ENCODE measurements at places on chromosomes 7 and 10. TPM values are rescaled to one million over a fixed set of nuclear protein-coding genes. Genes with fewer than 3 reads are reported as not detected.

Gene SERPINE1
- not detected for polyA plus RNA-seq

Gene ACSM6
- not detected for polyA plus RNA-seq

Gene ZFYVE27
- polyA plus RNA-seq, result 32.9 TPM

Gene AS3MT
- polyA plus RNA-seq, result not detected

Gene SPOCK2
- 200 TPM for polyA plus RNA-seq

Gene INA
- polyA plus RNA-seq, result not detected

Gene C7orf33
- polyA plus RNA-seq, result not detected

Gene KCNIP2
- 0.27 TPM for polyA plus RNA-seq

Gene TMEM176A
- 0.35 TPM for polyA plus RNA-seq

Gene SP8
- polyA plus RNA-seq, result not detected

Gene TRIM50
- not detected for polyA plus RNA-seq

Gene PAX2
- polyA plus RNA-seq, result not detected

Gene STK32C
- 7.2 TPM for polyA plus RNA-seq

Gene TRIL
- polyA plus RNA-seq, result not detected

- no peak for DNase-seq
These were observed 255.6 kb upstream of the FERD3L start for GRCh38 chr7:19400758-19401254.

- no peak for DNase-seq
These were observed at the start of gene BEND7 for GRCh38 chr10:13528875-13529713. TSS of gene BEND7 (minus strand) at chr10:13529014. CDS start at chr10:13528533, 481 bp downstream.

DNA sequence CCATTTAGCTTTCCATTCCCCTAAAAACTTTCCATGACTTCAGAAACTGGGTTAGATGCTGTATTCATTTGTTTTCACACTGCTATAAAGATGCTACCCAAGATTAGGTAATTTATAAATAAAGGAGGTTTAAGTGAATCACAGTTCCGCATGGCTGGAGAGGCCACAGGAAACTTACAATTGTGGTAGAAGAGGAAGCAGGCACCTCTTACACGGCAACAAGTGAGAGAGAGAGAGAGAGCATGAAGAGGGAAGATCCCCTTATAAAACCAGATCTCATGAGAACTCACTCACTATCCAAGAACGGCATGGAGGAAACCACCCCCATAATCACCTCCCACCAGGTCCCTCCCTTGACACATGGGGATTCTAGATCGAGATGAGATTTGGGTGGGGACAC is 336.8 kb downstream of the TFEC start:
- DNase-seq, result no peak

- no peak for DNase-seq
These were observed 128.7 kb upstream of the LYZL1 start for GRCh38 chr10:29160150-29160617.

DNA sequence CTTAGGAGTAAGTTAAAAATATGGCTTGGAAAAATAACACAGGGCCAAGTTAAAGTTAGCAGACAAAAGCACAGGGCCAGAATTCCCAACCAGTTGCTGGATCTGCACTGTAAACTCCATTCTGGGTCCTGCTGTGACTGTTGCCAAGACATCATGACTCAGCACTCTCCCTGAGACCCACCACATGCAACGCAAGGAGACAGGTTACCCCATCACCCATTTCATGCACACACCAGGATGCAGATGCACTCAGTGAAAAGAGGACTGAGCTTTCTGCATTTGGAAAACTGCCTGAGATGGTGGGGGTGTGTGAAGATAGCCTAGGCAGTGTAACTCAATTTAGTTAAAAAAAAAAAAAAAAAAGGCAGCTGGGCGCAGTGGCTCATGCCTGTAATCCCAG is 97.6 kb upstream of the ZNF438 start:
- no peak for DNase-seq

GRCh38 chr7:155948845-155949244 is 136.6 kb upstream of the SHH start:
- DNase-seq, result no peak

- no peak for DNase-seq
These were observed 898.3 kb downstream of the REEP3 start for GRCh38 chr10:64419461-64419860.

DNA sequence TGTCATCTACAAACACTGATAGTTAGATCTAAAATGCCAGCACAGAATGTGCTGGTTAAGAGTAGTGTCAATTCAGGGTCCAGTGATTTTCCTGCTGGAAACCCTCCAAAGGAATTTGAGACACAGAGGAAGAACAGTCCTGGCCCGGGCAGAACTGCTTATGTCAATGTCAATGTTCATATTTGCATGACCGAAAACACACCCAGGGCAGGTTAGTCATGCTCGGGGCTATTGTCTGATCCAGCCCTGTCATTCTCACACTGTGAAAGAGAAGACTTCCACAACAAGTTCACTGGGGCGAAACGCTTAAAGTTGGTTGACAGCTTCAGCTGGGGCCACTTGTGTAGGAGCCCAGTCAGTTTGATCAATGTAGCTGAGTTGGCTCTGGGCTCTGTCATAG is 139.3 kb downstream of the C1GALT1 start:
- no peak for DNase-seq

GRCh38 chr10:125482637-125483036 is 200.3 kb downstream of the TEX36 start:
- no peak for DNase-seq

- DNase-seq, result no peak
These were observed 476.2 kb upstream of the GALNT17 start for GRCh38 chr7:70655694-70656093.

DNA sequence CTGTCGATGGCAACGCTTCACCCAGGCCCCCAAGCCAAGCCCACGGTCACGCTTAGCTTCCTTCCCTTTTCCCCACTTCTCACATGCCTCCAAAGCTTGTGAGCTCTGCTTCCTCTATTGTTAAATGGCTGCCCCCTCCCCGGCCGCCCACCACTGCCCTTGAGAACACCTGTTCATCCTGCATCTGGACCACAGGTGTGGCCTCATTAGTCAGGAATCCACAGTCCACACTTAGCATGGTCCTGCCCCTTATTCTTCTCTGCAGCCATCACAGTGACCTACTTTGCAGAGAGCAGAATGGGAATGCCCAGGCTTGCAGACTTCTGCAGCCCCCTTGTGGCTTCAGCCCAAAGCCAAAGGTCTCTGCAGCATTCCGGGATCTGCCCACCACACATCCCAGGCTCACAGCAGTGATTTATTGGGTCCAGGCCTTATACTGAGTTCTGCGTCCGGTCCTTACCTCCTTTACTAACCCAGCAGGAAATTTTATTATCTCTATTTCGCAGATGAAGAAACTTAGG is 66.9 kb downstream of the PTPRE start:
- no peak for DNase-seq

- DNase-seq, result no peak
These were observed 63.2 kb downstream of the MKI67 start for GRCh38 chr10:128062881-128063563.

DNA sequence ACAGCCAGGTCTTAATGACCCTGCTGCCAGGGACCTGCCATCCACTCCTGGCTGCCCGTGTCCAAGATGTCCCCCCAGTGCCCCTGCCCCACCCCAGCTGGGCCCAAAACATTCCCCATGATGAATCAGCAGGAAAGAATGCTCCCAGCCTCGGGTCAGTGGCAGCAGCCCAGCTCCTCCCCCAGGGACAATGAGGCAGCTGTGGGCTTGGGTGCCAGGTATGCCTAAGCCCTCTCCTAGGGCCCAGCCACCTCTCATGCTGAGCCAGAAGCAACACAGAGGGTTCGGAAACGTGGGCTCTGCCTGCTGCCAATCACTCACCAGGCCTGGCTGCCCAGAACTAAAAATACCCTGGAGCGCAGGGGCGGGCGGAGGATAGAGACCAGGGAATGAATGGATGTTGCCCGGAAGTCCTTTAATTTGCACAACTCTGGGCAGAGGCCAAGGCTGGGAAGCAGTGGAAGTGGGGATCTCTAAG is 1.5 kb upstream of the LOXL4 start:
- no peak for DNase-seq

DNA sequence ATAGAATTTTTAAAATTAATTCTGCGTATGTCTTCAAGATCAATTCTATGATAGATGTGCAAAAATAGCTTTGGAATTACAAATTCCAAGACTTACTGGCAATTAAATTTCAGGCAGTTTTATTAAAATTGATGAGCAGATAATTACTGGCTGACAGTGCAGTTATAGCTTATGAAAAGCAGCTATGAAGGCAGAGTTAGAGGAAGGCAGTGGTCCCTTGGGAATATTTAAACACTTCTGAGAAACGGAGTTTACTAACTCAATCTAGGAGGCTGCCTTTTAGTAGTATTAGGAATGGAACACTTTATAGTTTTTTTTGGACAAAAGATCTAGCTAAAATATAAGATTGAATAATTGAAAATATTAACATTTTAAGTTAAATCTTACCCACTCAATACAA is 70.8 kb downstream of the CFTR start:
- no peak for DNase-seq

- no peak for DNase-seq
These were observed 66.2 kb upstream of the C10orf90 start for GRCh38 chr10:126736727-126737126.

DNA sequence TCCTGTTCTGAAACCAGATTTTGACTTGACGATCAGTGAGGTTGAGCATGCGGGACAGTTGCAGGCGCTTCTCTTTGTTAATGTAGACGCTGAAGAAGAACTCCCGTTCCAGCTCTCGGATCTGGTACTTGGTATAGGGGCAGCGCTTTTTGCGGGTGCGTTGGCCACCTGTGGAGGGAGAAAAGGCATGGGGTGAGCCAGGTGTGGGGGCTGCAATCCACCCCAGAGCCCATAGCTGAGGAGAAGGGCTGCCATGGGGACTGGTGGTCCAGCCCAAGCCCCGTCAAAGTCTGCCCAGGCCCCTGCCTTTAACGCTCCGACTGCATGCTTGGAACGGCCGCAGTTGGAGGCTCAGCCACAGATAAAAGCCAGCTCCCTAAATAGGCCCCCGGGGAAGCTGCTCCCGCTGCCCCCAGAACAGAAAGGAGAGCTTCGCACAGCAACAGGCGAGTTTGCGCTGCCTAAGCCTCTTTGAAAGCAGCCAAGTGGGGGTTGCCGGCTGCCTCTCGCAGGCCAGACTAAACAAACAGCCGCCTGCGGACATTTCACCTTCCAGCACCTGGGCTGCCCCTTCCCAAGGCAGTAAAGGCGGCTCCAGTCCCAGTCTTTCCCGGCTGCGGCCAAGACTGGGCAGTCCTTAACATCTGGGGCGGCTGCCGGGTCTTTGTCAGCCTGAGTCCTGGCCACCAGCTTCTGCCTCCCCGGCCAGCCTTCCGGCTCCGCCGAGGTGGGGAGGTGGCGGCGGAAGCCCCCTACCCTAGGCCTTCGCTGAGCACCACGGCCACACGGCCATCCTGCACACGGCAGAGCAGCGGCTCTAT is 2.0 kb downstream of the HOXA11 start:
- no peak for DNase-seq

- no peak for DNase-seq
These were observed 256.3 kb upstream of the MINDY3 start for GRCh38 chr10:16116404-16117304.

DNA sequence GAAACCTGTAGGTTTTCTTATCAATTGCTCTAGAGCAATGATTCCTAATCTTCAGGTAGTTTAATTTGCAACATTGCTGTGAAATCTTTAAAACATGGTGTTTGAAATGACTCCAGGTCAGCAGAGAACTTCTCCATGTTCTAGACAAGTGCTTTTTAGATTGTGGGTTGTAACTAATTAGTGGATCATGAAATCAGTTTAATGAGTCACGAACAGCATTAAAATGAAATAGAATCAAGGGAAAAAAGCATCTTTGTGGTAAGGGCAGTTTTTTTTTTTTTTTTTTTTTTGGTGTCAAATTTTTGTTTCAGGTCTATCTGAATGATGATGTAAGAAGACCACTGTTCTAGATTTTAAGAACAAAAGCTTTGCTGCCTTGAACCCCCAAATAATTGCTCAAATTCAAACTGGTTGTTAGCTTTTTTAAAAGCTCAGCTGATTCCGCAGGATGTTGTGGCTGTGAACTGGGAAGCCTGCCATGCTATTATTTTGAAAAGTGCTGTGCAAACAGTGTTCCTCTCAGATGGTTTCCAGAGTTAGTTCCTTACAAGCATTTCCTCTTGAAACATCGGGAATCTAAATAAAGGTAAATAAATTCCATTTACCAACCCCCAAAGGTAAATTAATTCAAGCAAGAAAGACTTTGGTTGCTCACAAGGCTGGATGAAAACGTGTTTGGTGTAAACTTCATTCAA is 13.1 kb upstream of the PDK4 start:
- DNase-seq, result no peak

DNA sequence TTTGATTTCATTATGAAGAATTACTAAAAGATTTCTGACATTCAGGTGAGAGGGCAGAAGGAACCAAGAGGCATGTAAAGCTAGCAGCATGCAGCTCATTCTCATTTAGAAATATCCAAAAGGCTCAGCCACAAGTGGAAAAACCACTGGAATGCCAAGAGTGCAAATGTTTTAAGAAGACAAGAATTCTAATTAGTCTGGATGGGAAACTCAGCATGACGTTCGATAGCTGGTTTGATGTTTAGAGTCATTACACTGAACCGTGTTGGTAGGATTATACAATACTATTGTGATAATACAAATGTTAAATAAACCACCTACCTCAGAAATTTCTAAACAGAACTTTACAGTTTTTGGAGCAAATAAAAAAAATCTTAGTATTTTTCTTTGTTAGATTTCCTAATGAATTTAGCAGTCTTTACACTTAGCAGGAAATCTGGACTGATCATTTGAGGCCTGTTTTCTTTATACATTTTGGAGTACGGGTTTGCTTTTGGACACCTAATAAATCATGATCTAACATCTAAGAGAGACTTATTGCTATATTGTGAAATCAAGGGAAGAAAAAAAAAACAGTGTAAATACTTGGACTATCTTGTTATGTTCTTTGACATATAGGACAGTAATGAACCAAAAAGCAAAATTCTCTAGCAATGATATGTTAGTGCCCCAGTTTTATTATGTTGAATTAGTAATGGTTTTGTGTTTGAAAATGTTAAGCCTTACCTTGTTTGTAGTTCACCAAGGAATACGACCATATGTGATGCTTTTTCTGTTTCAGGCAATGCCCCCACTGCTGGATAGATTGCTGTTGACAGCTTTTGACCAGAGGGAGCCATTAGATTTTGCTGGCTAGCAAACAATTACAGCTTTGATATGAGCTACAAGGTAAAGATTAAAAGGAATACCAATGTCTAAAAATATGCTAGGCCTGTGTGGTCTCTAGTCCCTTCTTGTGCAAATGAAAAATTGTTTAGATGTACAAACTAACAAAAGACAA is 354.1 kb upstream of the SEMA3A start:
- no peak for DNase-seq

DNA sequence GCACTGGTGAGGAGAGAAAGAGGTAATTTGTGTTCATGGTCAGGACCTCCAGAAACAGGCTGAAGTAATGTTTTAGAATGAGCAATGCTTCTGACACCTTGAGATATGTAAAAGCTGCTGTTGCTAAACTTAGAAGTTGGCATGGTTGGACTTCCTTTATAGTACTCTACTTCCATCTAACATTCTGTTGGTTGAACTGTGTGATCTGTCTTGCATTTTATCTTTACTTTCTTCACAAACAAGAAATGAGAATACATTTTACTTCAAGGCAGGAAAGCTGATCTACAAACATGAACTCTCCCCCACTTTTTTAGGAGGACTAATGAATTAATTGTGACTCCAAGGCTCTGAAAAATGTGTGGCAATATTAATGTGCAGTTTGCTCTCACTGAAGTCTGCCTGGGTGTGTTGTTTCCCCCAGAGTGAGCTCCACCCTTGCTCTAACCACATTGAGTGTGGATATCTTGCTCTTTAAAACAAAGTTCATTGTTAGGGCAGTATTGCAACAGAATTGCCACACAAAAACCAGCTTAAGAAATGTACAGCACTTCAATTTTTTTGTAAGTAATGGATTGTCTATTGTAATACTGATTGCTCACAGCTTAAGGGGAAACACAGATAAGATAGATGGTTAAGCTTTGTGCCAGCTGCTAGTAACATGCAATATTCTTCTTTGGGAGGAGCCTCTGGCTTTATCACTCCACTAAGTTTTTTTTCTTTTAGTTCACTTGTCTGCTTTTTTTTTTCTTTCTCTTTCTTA is 69.0 kb downstream of the ADD3 start:
- DNase-seq, result peak; percentile 57
